ENCODE measurements at places on chromosomes 11 and 22. TPM values are rescaled to one million over a fixed set of nuclear protein-coding genes. Genes with fewer than 3 reads are reported as not detected.

The ENDOD1 gene
- 36.7 TPM for total RNA-seq

The NAALAD2 gene
- 4.8 TPM for total RNA-seq

The UPB1 gene
- total RNA-seq = 0.26 TPM

The TPBGL gene
- 0.26 TPM for total RNA-seq

The PATE4 gene
- not detected for total RNA-seq

The IL18BP gene
- total RNA-seq = 13.1 TPM

DNA sequence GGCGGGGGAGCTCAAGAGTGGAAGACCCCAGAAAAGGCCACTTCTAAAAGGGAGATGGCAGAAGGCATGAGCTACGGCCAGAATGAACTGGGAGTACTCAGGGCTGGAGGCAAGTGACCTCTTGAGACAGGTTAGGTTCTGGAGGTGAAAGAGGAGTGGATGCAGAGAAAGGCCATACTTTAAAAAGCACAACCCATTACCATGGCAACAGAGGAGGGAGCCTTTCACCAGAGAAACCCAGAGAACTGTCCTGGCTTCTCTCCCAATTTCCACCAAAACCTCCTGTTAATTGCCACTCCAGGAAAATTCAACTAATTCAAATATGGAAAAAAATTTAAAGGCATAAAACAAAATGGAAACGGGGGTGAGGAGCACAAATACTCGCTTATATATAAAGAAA, 15.8 kb downstream of the A4GALT start:
- no peak for DNase-seq

- DNase-seq = no peak
Measured at GRCh38 chr11:1444823-1445422, 41.7 kb downstream of the MOB2 start.

DNA sequence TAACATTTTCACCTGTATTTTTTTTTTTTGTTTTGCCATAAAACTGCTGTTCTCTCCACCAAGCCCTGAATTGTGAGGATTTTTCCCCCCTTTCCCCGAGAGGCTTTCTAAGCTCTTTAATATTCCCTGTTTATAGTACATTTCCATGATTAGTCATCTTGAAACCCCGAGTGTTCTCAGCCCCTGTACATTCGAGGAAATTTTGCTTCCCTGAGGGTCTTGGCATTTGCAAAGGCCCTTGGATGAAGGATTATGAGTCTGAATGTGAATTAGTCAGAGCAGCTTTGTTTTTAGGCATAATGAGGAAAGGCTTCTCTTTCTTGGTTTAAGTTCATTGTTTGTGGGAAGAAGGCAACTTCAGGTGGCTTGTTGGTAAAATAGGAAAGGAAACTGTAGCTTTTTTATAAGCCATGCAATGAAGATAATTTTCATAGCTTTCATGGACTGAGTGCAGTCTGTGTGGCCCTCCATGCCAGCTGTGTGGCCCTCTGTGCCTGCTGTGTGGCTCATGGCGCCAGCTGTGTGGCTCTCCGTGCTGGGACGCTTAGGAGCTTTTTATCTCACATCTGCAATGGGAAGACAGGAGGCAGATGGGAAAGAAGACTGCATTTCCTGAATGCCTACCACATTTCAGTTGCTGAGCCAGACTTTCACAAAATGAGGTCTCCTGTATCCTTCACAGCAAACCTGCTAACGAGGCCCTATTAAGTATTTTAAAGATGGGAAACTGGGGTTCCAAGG, 129.0 kb downstream of the TEAD1 start:
- DNase-seq = no peak

- no peak for DNase-seq
Measured at GRCh38 chr11:44840521-44841251, 110.0 kb downstream of the TP53I11 start.

GRCh38 chr11:9625162-9625561, 38.7 kb upstream of the SWAP70 start:
- DNase-seq = peak; percentile 59

DNA sequence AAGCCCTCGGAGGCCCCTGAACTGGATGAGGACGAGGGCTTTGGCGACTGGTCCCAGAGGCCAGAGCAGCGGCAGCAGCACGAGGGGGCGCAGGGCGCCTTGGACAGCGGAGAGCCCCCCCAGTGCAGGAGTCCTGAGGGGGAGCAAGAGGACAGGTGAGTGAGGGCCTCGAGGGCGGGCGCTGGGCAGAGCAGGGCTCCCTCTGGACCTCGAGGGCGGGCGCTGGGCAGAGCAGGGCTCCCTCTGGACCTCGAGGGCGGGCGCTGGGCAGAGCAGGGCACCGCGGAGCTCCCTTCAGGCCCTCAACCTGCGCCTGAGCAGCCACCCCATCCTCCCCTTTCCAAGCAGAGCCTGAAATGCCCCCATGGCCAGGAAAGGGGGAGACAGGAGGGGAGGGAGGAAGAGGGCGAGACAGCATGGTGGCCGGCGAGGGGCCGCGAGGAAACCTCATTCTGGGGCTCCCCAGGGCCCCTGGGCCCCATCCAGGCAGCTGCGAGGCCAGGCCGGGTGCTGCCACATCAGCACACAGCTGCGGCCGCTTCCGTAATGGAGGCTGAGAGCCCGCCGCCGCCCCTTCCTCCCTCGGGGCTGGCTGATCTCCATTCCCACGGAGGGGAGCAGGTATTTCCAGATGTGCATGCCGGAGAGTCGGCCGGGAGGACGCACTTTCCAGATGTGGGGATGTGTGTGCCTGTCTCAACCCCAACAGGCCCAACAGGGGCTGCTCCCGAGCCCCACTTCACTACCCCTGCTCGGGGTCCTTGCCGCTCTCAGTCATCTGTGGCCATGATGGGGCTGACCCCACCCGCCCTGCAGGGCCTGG, 10.0 kb downstream of the PRR33 start:
- peak; percentile 43 for DNase-seq

GRCh38 chr22:46619240-46619829, 851 bp upstream of the GRAMD4 start:
- no peak for DNase-seq

GRCh38 chr22:27783436-27784119, 18.0 kb downstream of the MN1 start:
- no peak for DNase-seq

GRCh38 chr11:78783301-78783700, 208.6 kb upstream of the NARS2 start:
- DNase-seq = no peak

- DNase-seq = peak; percentile 87
Measured at GRCh38 chr11:65429724-65430405, 7.3 kb downstream of the NEAT1 start.

DNA sequence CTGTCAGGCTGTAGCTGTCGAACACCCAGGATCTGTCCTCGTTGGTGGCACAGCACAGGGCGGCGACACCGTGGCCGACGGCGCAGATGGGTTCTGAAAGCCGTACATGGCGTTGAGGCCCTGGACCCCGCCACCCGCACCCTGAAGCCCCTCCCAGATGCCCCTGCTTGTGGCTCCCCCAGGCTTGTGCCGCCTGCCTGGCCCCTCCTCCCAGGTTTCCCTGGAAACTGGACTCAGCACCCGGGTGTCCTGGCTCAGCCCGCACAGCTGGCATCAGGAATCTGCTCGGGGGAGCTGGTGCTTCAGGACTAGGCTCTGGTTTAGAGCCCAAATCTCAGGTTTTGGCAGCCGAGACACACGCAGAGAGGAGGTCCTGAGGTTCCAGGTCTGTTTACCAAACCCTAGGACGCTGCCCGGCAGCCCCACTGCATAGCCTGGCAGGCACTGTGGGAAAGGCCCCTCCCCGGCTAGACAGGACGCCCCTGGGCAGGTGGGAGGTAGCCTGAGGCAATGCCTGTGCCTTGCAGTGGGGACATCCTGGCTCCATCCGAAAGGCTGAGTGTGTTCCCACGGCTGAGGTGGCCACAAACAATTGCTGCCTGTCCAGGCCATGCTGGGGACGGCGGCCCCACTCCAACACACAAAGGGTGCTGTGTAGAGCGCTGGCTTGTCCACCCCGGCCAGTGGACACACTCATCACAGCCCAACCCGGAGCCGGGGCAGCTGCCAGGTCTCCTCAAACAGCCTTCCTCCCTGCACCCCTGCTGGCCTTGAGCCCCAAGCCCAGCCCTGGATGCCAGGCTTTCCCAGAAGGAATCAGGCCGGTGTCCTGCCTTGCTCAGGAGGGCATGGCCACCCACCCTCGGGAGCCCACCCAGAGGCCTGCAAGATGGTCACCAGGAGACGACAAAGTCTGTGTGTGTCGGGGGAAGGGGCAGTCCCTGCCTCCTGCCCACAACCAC, 4.6 kb downstream of the GATD1 start:
- no peak for DNase-seq

- DNase-seq = no peak
Measured at GRCh38 chr22:31134688-31135087, 5.6 kb downstream of the PLA2G3 start.
